ENCODE measurements at places on chromosomes 7 and 10.

DNA sequence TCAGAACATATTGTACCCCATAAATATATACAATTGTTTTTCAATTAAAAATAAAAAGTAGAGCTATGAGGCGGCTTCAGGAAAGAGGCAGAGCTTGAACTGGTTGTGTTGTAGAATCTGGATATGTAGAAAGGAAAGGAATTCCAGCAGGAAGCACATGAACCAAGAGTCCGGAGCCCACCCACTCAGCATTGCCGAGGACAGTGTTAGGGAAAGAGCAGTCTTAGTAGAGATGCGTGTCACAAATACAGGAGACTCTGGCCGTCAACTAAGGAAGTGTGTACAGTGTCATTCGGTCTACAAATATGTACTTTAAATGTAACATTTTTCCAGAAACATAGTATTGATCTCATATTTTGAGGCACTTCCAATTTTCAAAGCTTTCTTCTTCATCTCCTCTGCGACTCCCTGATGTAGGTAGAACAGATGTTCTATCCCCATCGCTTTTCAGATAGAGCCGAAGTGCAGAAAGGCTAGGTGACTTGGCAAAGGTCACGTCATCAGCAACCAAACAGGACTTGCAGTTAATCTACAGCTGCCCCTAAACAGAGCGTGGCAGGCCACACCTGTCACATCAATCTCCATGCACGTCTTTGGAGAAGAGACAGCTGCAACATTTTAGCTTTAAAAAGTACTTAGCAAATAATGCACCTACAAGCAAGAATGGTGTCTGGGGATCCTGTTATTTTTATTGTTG is 25.3 kb upstream of the GJD4 start:
- no peak for DNase-seq
- H3K27me3 ChIP-seq = no peaks in the 10 kb centered on the region
- no peak overlapping the region for H3K27ac ChIP-seq

DNA sequence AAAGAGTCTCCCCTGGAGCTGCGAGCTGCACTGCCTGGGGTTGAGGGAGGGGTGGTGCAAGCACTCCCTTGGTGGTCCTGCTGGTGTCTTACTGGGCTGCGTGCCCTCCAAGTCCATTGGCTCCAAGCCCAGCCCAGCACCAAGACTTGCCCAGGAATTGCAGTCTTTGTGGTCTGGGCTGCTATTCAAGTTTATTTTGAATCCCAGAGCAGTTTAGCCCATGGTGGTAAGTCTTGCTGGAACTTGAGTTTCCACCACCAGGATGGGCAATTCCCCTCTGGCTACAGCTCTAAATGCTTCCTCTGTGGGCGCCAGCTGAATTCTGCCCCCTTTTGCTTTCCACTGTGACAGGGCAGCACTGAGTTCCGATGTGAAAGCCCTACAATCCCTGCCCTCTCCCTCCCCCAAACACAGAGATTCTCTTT is 25.1 kb downstream of the GALNT11 start:
- H3K27me3 ChIP-seq = no peaks in the 10 kb centered on the region
- no peak overlapping the region for H3K27ac ChIP-seq
- peaks cover 3% of the 10 kb centered on the region for H3K4me1 ChIP-seq
- no peak for DNase-seq
- no peak overlapping the region for H3K4me3 ChIP-seq

GRCh38 chr10:79375321-79376077 is 28.2 kb downstream of the PPIF start:
- H3K27me3 ChIP-seq = no peaks in the 10 kb centered on the region
- H3K36me3 ChIP-seq = no peaks in the 10 kb centered on the region
- DNase-seq = peak; percentile 61
- H3K4me3 ChIP-seq = no peak overlapping the region
- H3K27ac ChIP-seq = no peak overlapping the region
- peaks cover 10% of the 10 kb centered on the region for H3K4me1 ChIP-seq

GRCh38 chr7:131250331-131250730 is 77.3 kb upstream of the MKLN1 start:
- peaks cover 7% of the 10 kb centered on the region for H3K4me1 ChIP-seq
- no peak for DNase-seq
- no peaks in the 10 kb centered on the region for H3K36me3 ChIP-seq

DNA sequence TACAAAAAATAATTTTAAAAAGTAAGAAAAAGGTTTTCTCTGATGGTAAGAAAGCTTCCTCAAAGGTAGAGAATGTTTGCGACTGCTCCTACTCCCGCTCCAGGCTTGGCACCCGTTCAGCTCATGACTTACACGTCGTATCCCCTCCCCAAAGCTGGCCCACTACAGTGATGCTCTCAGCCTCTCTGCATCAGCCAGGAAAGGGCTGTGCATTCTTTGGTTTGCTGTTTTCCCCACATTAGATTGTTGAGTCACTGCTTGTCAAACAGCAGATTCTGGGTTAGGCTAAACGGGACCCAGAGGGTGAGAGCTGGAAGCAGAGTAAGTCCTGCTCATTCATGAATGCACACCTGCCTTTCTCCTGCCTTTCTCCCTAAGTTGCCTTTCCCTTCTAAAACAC is 54.7 kb upstream of the NMT2 start:
- no peak for DNase-seq
- H3K27ac ChIP-seq = no peak overlapping the region
- no peaks in the 10 kb centered on the region for H3K4me1 ChIP-seq
- no peaks in the 10 kb centered on the region for H3K36me3 ChIP-seq

GRCh38 chr10:93126483-93127052 is 52.9 kb downstream of the CYP26A1 start:
- H3K4me3 ChIP-seq = no peak overlapping the region
- H3K4me1 ChIP-seq = no peaks in the 10 kb centered on the region
- no peak for DNase-seq
- no peaks in the 10 kb centered on the region for H3K36me3 ChIP-seq

GRCh38 chr7:132333301-132333700 is 243.0 kb downstream of the PLXNA4 start:
- no peaks in the 10 kb centered on the region for H3K27me3 ChIP-seq
- no peaks in the 10 kb centered on the region for H3K36me3 ChIP-seq
- no peak for DNase-seq
- peaks cover 10% of the 10 kb centered on the region for H3K4me1 ChIP-seq
- H3K4me3 ChIP-seq = no peak overlapping the region

- H3K27me3 ChIP-seq = no peaks in the 10 kb centered on the region
- no peak for DNase-seq
- no peaks in the 10 kb centered on the region for H3K4me1 ChIP-seq
- no peaks in the 10 kb centered on the region for H3K36me3 ChIP-seq
- no peak overlapping the region for H3K27ac ChIP-seq
Observed at GRCh38 chr7:21084286-21084685, 297.6 kb upstream of the SP8 start.

- H3K4me1 ChIP-seq = peaks cover 24% of the 10 kb centered on the region
- no peak overlapping the region for H3K4me3 ChIP-seq
- peak overlapping the region; percentile 71 for H3K27ac ChIP-seq
- DNase-seq = no peak
- peaks cover 16% of the 10 kb centered on the region for H3K36me3 ChIP-seq
Observed at GRCh38 chr7:5635461-5636445, 145.7 kb downstream of the RNF216 start.

- no peak for DNase-seq
- H3K36me3 ChIP-seq = no peaks in the 10 kb centered on the region
- no peaks in the 10 kb centered on the region for H3K4me1 ChIP-seq
- no peak overlapping the region for H3K27ac ChIP-seq
- H3K4me3 ChIP-seq = no peak overlapping the region
Observed at GRCh38 chr7:158842486-158842885, 13.2 kb upstream of the ESYT2 start.

- H3K4me3 ChIP-seq = no peak overlapping the region
- H3K27ac ChIP-seq = no peak overlapping the region
- H3K36me3 ChIP-seq = no peaks in the 10 kb centered on the region
Observed at GRCh38 chr7:88091988-88092675, 127.7 kb downstream of the SRI start.

GRCh38 chr10:123703195-123703790 is 37.1 kb downstream of the GPR26 start:
- no peaks in the 10 kb centered on the region for H3K36me3 ChIP-seq
- H3K4me3 ChIP-seq = no peak overlapping the region
- no peaks in the 10 kb centered on the region for H3K4me1 ChIP-seq
- no peaks in the 10 kb centered on the region for H3K27me3 ChIP-seq
- no peak for DNase-seq
- H3K27ac ChIP-seq = no peak overlapping the region
